Urinary bladder (tissue), 4 donors: ENCODE measurements at places on chromosomes 11 and 22. TPM values are rescaled to one million over a fixed set of nuclear protein-coding genes. Genes with fewer than 3 reads are reported as not detected.

- DNase-seq: no peak
Measured at GRCh38 chr11:117959438-117960149, 26.6 kb upstream of the IL10RA start.

- DNase-seq: no peak
Measured at GRCh38 chr11:119912229-119912628, 183.2 kb upstream of the NECTIN1 start.

- DNase-seq: no peak
Measured at GRCh38 chr11:76781046-76781801, 1.9 kb upstream of the TSKU start.

DNA sequence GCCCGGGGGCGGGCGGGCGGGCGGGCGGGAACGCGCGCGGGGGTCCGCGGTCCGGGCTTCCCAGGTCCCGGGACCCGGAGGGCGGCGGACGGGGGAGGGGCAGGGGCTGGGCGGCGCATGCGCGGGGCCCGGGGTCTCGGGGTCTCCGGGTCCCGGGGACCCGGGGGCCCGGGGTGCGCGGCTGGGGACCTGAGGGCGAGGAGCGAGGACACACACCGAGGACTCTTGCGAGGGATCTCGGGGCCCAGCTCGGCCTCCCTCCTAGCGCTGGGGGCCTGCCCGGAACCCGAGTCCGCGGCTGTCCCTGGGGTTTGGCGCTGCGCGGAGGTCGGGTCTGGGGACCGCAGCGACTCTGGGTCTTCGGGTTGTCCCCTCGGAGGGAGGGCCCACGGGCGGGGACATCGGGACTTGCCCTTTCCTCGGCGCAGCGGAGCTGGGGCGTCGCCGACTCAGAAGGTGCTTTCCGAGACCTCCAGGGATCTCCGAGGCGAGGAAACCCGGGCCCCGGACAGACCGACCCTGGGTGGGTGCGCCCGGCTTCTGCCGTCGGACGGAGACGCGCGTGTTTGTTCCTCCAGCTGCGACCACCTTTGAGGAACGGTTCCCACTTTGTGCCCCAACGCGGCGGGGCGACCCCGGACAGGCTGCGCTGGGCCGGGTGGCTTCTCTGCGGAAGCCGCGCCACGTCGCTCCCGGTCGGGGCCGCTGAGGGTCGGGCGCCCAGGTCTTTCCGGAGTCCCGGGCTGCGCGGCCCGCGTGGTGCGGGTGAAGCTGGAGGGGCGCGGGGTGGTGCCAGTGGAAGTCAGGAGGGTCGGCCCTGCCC lies 540 bp downstream of the PPARA start:
- DNase-seq: no peak

DNA sequence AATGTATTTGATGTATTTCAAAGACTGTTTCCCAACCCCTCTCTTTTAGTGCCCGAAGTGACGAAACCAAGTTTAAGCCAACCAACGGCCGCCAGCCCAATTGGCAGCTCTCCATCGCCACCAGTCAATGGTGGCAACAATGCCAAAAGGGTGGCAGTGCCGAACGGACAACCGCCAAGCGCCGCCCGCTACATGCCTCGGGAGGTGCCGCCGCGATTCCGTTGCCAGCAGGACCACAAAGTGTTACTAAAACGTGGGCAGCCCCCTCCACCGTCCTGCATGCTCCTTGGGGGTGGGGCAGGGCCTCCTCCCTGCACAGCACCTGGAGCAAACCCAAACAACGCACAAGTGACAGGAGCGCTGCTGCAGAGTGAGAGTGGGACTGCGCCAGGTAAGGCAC lies 84.1 kb downstream of the TNRC6B start:
- no peak for DNase-seq

DNA sequence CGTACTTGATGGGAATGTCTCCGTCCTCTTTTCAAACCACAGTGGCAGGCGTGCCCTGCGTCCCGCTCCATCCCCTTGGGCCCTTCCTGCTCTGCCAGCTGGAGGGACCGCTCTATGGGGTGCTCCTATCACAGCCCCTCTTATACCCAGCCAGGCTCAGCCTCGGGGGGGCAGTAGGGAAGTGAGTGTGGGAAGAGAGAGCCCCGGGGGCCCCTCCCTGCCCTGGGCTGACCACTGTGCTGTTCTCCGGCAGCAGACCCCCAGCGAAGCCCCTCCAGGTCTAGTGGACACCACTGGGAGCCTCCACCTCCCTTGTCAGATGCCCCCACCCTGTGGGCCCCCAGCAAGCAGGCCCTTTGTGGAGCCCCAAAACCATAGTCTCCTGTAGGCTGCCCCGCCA lies 572.5 kb downstream of the BRD1 start:
- no peak for DNase-seq

DNA sequence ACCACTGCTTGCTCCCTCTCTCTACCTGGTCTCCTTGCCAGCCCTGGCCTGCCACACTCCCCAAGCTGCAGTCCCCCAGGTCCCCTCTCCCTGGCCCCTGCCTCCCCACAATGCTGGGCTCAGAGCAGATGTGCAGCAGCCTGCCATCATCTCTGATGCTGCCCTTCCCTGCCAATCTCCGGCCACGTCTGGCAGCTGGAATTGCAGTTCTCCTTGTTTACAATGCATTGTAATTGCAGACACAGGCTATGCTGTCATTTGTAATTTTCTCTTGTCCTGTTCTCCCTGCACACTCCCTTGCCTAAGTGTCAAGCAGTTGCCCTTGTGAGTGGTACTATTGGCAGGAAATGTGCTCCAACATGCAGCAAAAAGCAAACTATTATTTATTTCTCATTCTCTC lies 222.3 kb downstream of the NTM start:
- DNase-seq: no peak

GRCh38 chr11:2558397-2558796 lies 113.6 kb downstream of the KCNQ1 start:
- DNase-seq: no peak

DNA sequence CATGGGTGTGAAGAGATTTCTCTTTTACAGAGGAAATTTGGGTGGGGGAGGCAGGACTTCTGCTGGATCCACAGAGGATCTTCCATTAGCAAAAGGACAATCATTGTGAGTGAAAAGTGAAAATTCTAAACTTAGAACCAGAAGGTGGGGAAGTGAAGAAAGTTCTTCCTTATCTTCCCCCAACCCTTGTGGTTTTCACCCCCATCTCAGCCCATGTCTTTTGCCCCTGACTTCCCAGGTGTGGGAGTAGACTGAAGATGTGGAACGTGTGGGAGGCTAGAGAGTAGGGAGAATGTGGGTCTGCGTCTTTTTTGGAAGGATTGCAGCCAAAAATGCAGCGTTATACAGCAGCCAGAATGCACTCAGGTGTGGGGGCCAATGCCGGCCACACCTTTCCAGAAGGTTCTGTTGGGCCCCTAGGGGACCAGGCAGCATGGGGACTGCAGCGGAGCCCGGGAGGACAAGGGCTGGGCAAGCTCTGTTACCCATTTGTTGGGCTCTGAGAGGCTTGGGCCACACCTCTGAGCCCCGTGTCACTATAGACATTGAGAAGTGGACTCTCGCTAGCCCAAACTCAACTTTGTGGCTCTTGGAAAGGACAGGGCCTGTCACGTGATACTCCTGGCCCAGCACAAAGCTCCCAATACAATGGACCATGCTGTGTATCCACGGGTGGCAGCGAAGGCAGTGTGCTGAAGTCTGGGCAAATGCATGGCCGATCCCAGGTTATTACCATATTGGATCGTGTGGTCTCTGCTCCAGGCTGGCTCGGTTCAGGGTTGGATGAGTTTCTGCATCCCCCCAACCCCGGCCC lies 32.8 kb upstream of the LINC01488 start:
- DNase-seq: no peak

DNA sequence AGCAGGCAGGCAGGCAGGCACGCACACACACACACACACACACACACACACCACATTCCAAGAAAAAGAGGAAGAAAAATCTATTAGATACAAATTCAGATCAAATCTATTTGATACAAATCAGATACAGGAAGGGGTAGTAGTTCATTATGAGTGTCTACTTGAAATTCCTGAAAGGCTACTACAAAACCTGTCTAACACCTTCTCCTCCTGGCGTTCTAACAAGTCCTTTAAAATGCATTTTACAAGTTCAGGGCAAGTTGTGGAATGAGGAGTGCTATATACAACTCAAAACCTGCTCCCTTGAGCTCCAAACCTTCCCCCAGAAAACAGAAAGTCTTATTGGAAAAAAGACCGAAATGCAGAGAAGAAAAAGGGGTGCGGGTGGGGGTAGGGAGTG lies 476 bp downstream of the ARHGAP32 start:
- DNase-seq: peak; percentile 66

DNA sequence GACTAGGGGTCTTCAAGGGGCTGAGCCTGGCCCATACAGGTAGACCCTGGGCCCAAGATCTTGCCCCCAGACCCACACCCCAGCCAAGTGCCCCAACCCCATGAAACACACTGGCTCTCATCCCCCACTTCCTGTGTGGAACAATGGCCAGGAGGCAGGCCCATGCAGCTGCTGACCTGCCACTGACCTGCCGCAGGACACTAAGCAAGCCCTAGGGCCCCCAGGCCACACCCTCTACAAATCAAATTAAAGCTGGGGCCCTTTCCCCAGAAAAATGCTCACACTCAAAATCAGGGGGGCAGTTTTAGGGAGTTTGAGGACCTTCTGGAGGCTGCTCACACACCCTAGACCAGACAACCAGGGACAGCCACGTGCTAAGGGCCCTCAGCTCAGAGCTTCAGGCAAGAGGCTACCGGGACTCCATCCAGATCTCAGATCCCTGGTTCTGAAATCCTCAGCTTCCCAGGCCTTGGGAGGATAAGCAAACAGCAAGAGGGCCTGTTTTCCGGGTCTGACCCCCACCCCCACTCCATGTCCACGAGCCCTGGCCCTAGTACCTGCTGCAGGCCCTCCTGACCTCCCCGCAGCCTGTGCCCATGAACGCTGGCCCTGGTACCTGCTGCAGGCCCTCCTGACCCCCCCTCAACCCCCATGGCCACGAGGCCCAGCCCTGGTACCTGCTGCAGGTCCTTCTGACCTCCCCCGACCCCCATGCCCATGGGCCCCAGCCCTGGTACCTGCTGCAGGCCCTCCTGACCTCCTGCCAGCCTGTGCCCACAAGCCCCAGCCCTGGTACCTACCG lies 10.0 kb downstream of the CARD10 start:
- no peak for DNase-seq

DNA sequence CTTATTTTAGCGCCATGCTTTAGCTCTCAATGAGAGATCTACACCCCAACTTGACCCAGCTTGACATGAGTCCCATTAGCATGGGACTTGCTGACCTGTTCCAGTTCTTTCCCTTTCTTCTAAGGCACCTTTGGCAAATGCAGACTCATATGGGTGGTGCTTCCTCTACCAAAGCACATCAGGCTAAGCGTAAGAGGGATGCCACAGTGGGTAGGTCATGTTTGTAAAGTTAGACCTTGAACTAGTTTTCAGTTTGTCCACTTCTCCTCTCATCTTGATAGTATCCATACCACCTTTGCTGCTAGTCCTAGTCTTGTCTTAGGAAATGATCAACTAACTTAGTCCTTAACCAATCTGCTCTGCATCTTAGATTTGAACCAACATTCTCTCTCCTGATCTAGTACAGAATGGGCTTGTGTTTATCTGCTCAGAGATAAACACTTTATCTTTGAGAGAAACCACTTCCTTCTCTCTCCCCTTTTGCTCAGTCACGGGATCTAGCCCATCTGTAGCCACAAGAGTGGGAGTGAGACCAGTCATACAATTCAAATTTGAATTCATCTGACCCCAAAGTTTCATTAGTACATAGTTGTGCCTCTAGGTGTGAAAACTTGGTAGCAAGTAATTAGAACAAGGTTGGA lies 72.1 kb upstream of the CD44 start:
- no peak for DNase-seq

DNA sequence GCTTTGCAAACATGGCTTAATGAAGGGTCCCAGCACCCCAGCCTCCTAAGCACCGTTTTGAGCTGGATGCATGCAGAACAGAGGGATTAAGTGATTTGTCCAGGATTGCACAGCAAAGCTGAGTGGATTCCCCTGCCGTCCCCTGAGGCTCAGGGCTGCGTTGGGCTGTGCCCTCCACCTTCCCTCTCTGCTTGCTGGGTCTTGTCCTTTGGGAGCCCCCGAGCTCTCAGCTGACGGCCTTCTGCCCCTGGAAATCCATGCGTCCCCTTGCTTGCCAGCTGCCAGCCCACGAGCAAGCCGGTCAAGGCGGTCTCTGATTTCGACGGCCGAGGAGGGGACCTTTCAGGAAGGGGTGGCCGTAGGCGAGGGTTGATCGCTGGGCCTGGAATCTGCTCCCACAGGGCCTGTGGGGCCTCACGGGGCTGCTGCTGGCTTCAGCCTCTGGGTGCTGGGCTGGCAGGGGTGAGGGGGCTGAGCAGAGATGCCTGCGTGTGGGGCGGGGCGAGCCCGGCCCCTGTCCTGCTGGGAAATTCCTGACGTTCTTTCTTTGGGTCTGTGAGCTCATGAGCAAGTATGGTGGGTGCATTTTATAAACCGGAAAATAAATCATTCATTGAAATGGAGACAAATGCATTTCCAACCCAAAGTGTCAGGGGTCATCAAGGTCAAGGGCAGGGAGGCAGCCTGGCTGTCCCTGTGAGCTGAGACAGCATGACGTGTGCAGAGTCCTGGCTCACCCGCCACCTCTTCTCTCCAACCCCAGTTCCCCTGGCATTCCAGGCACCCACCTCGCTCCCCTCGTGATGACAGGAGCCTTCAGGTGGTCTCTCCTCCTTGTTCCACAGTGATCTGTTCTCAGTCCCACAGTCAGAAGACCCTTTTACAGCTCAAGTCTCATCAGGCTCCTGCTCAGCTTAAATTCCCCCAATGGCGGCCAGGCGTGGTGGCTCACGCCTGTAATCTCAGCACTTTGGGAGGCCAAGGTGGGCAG lies 28.1 kb downstream of the FGF4 start:
- DNase-seq: no peak

GRCh38 chr11:127818625-127819024 lies 768.7 kb downstream of the ETS1 start:
- DNase-seq: no peak

DNA sequence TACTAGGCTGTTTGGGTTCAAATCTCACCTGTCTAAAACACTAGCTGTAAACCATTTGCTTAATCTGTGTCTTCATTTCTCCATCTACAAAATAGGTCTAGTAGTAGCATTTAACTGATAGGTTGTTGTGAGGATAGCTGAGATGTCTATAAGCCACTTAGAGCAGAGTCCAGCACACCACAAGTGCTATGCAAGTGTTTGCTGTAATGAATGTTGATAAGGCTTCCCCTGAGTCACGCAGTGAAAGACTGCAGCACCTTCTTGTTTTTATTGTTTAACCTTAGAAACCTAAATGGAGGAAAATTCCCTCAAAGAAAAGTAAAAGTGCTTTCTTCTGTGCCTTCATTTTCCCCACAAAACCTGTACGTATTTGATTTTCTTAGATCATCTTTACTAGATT lies 23.1 kb upstream of the LDHA start:
- DNase-seq: no peak

GRCh38 chr22:45159652-45160462 lies 3.9 kb upstream of the NUP50 start:
- no peak for DNase-seq

GRCh38 chr11:21372672-21373071 lies 703.3 kb downstream of the NELL1 start:
- no peak for DNase-seq

GRCh38 chr22:48397531-48398180 lies 1430.0 kb downstream of the BRD1 start:
- DNase-seq: no peak

GRCh38 chr11:117838901-117839300 lies 14.4 kb upstream of the FXYD2 start:
- no peak for DNase-seq

Gene CPT1A
- 20.4 TPM for total RNA-seq

Gene MS4A14
- 0.37 TPM for total RNA-seq
